ENCODE measurements at places on chromosomes 1 and 21.

GRCh38 chr1:223142795-223143536, at the start of gene TLR5:
TSS of gene TLR5 (minus strand) at chr1:223143248. CDS start at chr1:223113031, 30,217 bp downstream.
- DNase-seq, result peak; percentile 64

- no peak for DNase-seq
These were observed 105.5 kb downstream of the HLCS start for GRCh38 chr21:36860736-36861594.

GRCh38 chr21:37642493-37642892, 273.8 kb downstream of the KCNJ6 start:
- DNase-seq, result no peak

- DNase-seq, result no peak
These were observed 8.7 kb upstream of the GPX7 start for GRCh38 chr1:52593495-52593894.

GRCh38 chr1:185334182-185334581, 17.1 kb upstream of the IVNS1ABP start:
- no peak for DNase-seq

- DNase-seq, result no peak
These were observed 134.9 kb downstream of the FASLG start for GRCh38 chr1:172793823-172794222.

- DNase-seq, result no peak
These were observed 234.7 kb upstream of the GJB5 start for GRCh38 chr1:34520111-34520510.
